Osteocyte (in vitro differentiated cells): ENCODE measurements at places on chromosomes 1 and 21. TPM values are rescaled to one million over a fixed set of nuclear protein-coding genes. Genes with fewer than 3 reads are reported as not detected.
A peak's percentile ranks its signal among the peaks of the same experiment; 100 is the strongest.

Gene GJB3
- total RNA-seq: not detected in 2 replicates

Gene PRDM16
- total RNA-seq: 7.1 and 7.4 TPM in 2 replicates

Gene ALPL
- total RNA-seq: 41.6 and 43.4 TPM in 2 replicates

Gene KISS1
- not detected in 2 replicates for total RNA-seq

Gene PROK1
- total RNA-seq: not detected in 2 replicates

Gene FAM72B
- 1.7 and 2.5 TPM in 2 replicates for total RNA-seq

Gene RASAL2
- total RNA-seq: 34.2 and 35.4 TPM in 2 replicates

Gene HPDL
- 0.35 TPM in 1 of 2 replicates, not detected in the other for total RNA-seq

Gene RORC
- not detected in 2 replicates for total RNA-seq

Gene FAM167B
- 2.7 and 2.8 TPM in 2 replicates for total RNA-seq

Gene IFT25
- 29.2 and 29.9 TPM in 2 replicates for total RNA-seq

Gene ASTN1
- total RNA-seq: not detected in 2 replicates

DNA sequence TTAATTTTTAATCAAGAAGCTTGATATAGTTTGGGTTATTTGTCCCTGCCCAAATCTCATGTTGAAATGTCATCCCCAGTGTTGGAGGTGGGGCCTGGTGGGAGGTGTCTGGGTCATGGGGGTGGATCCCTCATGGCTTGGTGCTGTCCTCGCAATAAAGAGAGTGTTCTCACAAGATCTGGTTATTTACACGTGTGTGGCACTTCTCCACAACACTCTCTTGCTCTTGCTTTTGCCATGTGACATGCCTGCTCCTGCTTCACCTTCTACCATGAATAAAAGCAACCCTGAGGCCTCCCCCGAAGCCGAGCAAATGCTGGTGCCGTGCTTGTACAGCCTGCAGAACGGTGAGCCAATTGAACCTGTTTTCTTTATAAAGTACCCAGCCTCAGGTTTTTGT, 2.6 kb upstream of the CNIH3 start:
- no peak for DNase-seq

- no peak for DNase-seq
Observed at GRCh38 chr1:38026592-38027200, 14.2 kb downstream of the UTP11 start.

DNA sequence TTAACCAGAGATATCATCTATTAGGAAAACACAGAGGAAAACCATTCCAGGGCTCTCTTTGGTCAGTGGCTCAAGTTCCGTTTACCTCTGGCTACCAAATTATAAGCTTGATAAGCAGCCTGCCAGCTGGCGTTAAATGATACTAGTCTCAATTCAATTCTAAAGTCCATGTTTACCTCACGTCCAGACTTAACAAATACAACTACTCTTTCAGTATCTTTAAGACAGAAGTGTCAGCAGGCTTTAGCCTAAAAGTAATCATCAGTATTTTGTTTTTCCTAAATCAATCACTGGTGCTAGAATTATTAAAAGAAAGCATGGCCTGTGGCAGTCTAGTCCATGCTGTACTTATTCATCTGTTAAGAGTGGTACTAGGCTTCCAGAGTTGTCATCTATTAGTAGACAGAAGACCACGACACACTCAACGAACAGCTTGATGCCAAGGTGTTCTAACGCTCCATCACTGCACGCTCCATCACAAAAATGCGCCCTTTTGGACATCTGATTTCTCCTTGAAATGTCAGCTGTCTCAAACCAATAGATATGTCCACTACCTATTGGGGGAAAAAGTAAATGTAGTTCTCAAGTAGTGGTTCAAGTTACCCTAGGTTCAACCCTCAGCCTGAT, 1.5 kb downstream of the IVNS1ABP start:
- no peak for DNase-seq

- no peak for DNase-seq
Observed at GRCh38 chr1:244271691-244272308, 179.9 kb downstream of the ADSS2 start.

- DNase-seq: no peak
Observed at GRCh38 chr1:116347696-116348095, 25.3 kb upstream of the ATP1A1 start.

DNA sequence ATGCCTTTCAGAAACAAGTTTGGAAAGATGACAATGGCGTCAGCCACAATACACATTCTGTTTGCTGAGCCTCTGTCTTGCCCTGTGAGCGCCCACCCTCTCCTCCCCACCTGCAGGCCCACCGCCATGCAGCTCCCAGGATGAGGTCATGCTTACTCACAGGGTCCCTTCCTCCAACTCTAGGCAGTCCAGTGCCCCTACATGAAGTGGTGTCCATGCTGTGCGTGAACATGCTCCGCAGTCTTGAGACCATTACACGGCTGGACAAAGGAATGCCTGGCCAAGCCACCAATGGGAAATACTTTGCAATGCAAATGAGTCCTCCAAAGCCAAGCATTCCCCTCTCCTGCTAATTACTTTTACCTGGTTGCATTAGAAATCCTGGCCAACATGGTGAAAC, 92.2 kb downstream of the CD58 start:
- no peak for DNase-seq

DNA sequence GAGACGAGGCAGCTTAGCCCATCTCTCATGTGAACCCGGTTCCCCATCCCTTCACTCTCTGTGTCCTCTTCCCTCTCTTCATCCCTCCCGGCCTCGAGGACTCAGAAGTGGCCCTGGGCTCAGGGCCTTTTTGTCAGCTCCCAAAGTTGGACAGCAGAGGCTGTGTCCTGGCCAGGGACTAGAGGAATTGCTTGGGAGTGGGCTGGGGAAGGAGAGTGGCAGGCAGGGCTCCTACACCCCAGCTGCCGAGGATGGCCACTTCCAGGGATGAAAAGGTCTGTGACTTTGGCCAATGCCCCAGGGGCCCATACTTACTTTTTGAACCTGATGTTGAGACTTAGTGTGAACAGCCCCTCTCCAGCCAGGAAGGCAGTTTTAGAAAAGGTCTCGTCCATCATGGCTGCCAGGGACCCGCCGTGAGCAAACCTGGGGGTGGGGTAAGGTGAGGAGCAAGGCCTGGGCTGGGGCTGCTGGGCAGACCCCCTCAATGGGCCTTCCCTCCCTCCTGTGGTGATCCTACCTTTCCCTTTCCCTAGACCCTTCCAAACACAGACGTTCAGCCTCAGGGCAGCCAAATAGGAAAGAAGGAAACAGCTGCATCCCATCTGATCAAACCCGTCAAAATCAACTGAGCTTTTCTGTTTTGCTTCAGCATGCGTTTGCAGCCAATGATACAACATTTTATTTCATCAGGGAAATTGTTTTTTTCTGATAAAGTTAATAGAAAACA, 5.5 kb downstream of the THEM5 start:
- DNase-seq: no peak

DNA sequence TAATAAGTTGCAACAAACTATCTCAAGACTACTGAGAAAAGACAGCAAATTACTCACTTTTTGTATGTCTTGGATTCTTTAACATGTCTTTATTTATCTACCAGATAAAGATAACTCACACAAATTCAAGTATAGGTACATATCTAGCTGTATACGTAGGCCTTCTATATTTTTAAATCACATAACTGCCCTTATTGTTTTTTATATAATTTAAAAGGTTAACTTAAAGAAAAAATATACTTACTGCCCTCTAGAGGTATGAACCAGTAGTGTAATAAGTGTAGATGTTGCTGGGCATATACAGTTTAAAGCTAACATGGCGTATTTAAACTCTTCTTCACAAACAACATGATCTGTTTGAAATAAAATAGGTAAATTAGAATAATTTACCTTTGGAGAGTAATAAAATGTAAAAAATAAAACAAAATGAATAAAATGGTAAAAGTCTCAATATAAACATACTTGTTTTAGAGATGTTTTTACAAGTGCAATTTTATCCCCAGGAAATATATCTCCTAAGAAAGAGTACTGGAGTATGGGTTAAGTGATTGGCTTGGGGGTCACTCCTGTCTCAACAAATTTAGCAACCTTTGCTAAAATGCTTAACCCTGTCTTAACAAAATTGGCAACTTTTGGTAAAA, 235.2 kb downstream of the KCNT2 start:
- DNase-seq: no peak

GRCh38 chr1:54413295-54413694, 7.1 kb upstream of the SSBP3 start:
- no peak for DNase-seq

DNA sequence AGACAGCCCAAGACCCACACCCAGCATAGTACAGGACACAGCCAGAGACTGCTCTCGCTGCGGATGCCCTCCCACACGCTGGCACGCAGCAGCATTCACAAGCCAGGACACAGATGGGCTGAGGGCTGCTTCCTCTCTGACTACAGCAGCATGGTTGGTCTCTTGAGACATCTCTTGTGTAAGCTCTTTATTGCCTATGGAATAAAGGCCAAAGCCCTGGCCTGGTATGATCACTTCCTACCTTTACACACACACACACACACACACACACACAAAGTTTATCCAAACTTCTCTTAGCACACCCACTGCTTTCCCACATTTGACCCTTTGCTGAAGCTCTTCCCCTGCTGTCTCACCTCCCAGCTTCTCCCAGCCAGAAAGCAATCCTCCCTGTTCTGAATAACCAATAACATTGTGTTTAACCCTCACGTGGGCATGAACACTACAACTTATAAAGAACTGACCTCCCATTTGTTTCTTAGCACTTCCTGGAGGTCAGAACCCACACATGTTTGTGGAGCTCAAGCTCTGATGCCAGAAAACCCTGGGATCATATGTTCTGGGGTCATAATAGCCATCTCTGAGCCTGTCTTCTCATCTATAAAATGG, 1.2 kb upstream of the LUZP1 start:
- peak; percentile 90 for DNase-seq

DNA sequence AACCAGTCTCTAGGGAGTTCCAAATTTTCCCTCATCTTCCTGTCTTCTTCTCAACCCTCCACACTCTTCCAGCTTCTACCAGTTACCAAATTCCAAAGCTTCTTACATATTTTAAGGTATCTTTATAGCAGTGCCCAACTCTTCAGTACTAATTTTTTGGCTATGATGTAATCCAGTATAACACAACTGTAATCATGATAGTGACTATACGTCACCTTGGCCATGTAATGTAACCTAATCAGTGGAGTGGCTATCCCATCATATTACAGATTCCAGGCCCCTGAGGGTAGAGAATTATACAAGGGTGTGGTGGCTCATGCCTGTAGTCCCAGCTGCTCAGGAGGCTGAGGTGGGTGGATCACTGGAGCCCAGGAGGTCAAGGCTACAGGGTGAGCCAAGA, 143.2 kb downstream of the CLEC20A start:
- no peak for DNase-seq

GRCh38 chr1:113042285-113043143, 30.5 kb upstream of the LRIG2 start:
- DNase-seq: peak; percentile 88

- no peak for DNase-seq
Observed at GRCh38 chr1:199551967-199552565, 475.4 kb upstream of the NR5A2 start.

DNA sequence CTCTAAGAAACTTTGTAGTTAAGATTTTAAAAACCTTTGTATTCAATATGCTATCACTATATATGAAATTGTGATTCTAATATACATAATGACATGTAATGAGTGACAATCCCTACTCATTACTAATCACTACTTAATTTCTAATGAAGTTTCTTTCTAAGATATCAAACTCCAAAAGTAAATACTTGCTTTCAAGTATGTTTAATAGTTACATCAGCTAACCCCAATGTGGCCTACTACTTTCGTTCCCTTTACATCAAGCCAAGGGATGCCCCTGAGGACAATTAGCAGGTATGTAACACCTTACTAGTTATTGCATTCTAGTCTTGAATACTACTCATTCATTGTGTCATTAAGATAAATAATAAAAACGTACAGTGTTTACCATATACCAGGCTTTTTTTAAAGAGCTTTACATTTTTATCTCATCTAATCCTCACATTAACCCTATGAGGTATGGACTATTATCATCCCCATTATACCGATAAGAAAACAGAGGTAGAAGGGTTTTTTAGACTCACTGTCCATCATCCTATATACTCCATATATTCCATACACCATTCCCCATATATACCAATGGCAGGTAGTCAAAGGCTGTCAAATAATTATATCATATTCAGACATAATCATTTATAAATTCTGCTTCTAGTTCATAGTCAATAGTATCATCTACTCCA, 4.2 kb downstream of the PPP1R15B start:
- no peak for DNase-seq

DNA sequence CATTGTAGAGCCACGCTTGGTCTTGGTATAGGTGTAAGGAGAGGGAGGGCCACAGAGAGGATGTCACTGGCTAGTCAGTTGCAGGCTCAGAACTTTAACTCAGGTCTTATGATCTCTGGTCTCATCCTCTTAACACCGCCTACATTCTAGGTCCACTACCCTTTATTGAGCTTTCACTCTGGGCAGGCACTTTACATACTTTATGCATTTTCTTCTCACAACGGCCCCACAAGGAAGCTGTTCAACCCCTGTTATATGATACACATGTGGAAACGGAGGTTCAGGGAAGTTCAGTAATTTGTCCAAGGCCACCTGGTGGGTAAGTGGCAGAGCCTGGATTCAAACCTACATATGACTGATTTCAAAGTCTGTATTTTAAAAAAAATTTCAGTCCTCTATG, 25.3 kb upstream of the RCAN3 start:
- DNase-seq: no peak

DNA sequence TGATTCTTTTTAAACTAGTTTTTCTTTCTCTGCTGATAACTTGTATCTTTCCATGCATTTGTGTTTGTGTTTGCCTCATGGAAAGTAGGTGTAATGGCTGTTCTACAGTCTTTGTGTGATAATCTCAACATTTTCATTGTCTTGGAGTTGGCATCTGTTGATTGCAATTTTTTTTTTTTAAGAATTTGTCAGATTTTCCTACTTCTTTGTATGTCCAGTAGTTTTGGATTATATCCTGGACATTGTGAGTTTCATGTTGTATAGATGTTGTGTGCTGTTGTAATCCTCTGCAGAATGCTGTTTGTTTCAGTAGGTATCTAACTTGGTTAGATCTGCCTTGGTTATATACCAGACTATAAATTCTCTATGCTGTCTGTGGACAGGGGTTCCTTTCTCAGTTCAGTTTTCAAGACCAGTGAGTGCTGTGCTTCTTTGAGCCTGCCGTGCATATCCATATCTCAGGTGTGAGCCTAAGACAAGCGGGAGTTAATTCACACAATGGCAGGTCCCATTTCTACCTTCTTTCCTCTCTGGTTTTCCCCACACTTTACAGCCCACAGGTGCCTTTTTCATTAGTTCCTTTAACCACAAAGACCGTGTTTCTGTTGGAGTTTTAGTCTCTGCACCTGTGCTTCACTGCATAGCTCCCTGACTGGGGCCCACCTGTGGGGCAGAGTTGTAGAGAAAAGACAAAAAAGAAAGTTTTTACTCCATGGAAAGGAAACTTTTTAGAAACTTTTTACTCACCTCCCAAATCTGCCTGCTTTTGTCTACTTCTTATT, 69.9 kb downstream of the ITSN1 start:
- DNase-seq: no peak

DNA sequence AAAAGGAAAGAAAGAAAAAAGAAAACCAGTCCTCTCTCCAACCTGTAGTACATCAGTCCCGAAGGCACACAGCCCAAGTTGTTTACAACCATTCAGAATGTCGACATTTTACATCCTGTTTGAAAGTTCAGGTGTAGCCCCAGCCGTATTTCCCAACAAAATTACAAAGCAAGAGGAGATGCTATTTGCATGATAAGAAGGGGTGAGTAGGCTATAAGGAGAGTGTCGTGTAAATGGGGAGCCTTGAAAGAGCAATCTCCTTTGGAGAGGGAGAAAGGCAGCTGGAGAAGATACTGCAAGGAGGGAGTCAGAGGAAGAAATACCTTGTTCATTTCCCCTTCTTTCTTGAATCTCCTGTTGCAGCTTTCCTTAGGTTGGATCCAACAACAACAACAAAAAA, 35.5 kb upstream of the DENND1B start:
- DNase-seq: no peak
